Calu3 (cell line): ENCODE measurements at places on chromosomes 1 and 21. TPM values are rescaled to one million over a fixed set of nuclear protein-coding genes. Genes with fewer than 3 reads are reported as not detected.

Gene TPTE
- total RNA-seq = not detected in 2 replicates

Gene LINGO4
- total RNA-seq = not detected in 2 replicates

Gene TRABD2B
- total RNA-seq = 0.10 and 0.42 TPM in 2 replicates

Gene LRRC38
- total RNA-seq = not detected in 2 replicates

Gene CASQ2
- not detected in 2 replicates for total RNA-seq

Gene GUCA2B
- not detected in 2 replicates for total RNA-seq

Gene HFM1
- not detected in 2 replicates for total RNA-seq

DNA sequence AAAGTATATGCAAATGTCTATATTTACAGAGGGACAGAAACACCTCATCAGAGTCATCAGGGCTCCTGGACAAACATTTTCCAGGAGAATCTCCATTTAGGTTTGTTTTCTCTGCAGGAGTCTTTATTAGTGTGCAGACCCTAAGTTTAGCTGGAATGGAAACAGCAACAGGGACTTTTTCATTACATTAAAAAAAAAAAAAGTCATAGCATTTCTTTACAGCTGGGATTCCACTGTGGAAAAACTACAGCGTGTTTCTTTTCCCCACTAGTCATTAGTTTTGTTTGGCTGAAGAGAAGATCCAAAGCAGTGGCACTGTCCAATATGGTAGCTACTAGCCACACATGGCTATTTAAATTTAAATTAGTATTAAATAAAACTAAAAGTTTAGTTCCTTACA, 49.6 kb downstream of the LHX4 start:
- DNase-seq = no peak
- H3K4me3 ChIP-seq = no peak overlapping the region
- H3K27me3 ChIP-seq = no peaks in the 10 kb centered on the region
- H3K4me1 ChIP-seq = no peaks in the 10 kb centered on the region

- peaks cover 10% of the 10 kb centered on the region for H3K4me1 ChIP-seq
- no peak overlapping the region for H3K27ac ChIP-seq
- H3K4me3 ChIP-seq = no peak overlapping the region
- DNase-seq = no peak
- no peaks in the 10 kb centered on the region for H3K27me3 ChIP-seq
Observed at GRCh38 chr21:37259426-37259825, 7.7 kb downstream of the VPS26C start.

- DNase-seq = no peak
- H3K27me3 ChIP-seq = peaks cover 20% of the 10 kb centered on the region
- peaks cover 11% of the 10 kb centered on the region for H3K4me1 ChIP-seq
Observed at GRCh38 chr1:69568421-69569174, 876 bp downstream of the LRRC7 start.

DNA sequence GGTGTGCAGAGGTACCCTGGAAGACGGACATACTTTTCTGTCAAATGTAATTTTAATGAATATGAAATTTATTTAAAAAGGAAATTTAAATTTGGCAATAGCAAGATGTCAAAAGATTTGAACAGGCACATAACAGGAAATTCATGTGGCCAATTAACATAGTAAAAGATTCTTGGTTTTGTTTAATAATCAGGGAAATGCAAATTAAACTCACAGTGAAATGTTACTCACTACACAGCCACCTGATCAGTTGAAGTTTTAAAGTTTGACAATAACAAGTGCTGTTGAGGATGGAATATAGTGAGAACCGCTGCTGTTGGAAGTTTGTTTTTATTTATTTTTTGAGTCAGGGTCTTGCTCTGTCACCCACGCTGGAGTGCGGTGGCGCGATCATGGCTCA, 63.9 kb downstream of the TEX35 start:
- peaks cover 6% of the 10 kb centered on the region for H3K4me1 ChIP-seq
- no peak overlapping the region for H3K27ac ChIP-seq
- peaks cover 13% of the 10 kb centered on the region for H3K27me3 ChIP-seq
- no peak overlapping the region for H3K4me3 ChIP-seq

- peaks cover 11% of the 10 kb centered on the region for H3K36me3 ChIP-seq
- DNase-seq = no peak
- peak overlapping the region; percentile 30 for H3K27ac ChIP-seq
- H3K4me3 ChIP-seq = no peak overlapping the region
- no peaks in the 10 kb centered on the region for H3K27me3 ChIP-seq
- H3K4me1 ChIP-seq = peaks cover 58% of the 10 kb centered on the region
Observed at GRCh38 chr1:186925881-186926669, 97.3 kb downstream of the PLA2G4A start.

DNA sequence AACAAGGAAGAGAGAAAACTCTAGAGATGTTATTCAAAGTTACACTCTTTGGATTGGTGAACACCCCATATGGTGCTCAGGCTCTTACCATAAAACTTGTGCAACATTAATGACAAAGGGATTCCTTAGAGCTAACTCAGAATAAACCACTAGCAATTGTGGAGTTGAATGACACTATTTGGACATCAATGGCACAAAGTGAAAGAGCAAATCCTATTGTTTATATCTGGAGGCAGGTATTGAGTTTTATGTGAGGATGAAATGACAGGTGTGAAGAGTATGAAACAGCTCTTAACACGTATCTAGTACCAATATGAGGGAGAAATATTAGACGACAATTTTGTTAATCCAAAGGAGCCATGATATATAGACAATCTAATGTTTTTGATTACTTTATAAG, 584.9 kb upstream of the PBX1 start:
- H3K36me3 ChIP-seq = no peaks in the 10 kb centered on the region
- H3K4me1 ChIP-seq = no peaks in the 10 kb centered on the region
- DNase-seq = no peak

DNA sequence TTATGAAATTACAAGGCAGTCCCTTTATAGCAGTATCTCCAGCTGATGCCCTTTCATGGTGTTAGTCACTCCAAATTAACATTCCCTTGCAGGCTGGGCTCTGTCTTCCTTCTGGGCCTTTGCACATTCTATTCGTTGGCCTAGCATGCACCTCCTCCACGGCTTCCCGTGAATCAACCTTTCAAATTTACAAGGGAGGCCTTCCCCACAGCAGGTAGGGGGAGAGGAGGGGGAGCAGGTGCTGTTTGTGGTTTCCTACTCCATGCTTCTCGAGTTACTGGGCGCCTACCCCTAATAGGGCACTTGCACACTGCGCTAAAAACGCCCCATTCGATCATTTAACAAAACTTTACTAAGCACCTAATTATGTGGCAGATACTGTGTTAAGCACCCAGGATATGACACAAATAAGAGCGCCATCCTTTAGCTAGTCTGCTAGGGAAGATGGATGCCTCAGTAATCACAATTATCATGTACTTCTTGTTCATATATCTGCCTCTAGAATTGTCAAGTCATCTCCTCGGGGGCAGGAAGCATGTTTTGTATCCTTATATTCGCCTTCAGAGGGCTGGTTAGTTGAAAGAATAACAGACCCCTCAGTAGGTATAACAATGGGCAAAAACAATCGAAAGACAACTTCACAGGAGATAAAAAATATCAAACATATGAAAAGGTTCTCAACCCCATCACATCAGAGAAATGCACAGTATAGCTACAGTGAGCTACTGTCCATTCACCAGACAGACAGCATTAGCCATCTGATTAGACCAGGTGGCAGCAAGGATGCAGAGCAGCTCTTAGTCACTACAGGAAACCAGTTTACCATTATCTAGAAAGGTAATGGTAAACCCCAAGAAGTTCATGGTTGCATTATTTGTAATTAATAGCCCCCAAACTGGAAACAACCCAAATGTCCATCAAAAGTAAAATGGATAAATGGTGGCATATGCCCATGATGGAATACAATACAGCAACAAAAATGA, 1.7 kb upstream of the ADAR start:
- DNase-seq = no peak
- H3K27ac ChIP-seq = no peak overlapping the region
- H3K4me3 ChIP-seq = peak overlapping the region; percentile 94
- no peaks in the 10 kb centered on the region for H3K27me3 ChIP-seq

DNA sequence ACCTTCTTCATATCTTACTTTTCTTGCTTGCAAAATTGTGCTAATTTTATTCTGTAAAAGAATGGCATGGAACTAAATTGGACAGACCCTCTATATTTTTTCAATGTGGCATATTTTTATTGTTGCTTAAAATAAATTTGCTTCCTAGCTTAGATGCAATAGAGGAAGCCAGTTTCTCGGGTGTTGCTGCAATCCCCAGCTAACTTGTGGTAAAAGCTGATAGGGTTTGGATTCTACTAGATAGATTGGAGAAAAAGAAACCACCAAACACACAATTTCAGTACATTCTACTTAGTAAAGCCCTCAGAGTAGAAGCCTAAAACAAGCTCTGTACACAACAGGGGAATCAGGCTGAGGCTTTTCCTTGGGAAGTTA, 49.5 kb upstream of the GCLM start:
- H3K4me3 ChIP-seq = no peak overlapping the region
- peaks cover 2% of the 10 kb centered on the region for H3K36me3 ChIP-seq
- H3K27ac ChIP-seq = no peak overlapping the region
- H3K4me1 ChIP-seq = peaks cover 22% of the 10 kb centered on the region
- no peak for DNase-seq
